ENCODE measurements at places on chromosomes 3 and 15.

GRCh38 chr15:98735895-98736617 lies 87.7 kb downstream of the IGF1R start:
- DNase-seq = no peak

- DNase-seq = no peak
These were observed 242.1 kb downstream of the NSUN3 start for GRCh38 chr3:94304954-94305353.

GRCh38 chr3:185210621-185211142 lies 43.2 kb downstream of the EHHADH start:
- DNase-seq = no peak

DNA sequence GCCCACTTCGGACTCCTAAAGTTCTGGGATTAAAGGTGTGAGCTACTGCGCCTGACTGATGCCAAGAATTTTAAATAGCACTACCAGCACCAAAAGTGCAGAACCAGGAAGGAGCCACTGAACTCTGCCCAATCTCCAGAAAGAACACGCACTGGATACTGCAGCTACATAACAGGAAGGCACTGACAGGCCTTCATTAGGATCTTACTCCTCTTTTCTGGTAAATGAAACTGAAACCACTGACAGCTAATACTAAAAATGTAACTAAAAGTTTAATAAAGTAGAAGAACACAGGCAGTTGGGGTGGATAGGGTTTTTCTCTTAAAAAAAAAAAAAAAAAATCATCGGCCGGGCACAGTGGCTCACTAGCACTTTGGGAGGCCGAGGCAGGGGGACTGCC lies 74.1 kb upstream of the CHRM5 start:
- no peak for DNase-seq

GRCh38 chr3:112811917-112812660 lies 34.6 kb downstream of the CD200R1L start:
- DNase-seq = no peak

DNA sequence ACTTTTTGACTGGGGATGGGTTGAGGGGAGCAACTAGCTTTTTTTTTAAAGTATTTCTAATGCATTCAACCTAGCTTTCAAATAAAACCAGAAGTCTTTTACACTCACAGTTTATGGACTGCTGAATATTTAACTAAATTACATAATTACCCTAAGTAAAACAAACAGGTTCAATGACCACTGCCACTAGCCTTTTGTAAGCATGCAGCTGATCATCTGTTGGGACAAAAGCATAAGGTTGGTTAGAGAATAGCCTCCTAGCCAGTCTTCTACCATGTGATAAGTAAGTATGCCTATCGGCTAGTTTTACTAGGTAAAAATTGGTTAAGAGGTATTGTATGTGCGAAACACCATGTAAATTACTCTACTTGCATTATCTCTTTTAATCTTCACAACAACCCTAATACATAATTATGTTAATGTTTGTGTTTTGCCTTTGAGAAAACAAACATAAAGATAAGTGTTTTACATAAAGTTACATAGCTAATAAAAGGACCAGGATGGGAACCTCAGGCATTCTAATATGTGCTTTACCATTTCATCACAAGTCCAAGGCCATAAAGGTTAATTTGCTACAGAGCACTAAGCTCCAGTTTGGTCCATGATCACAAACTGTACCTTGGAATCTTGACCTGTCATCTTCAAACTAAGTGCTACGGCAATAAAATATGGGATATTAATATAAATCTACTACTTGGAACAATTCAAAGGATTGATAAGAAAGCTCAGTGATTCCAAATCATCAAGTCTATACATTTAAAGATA lies 13.2 kb downstream of the PFN2 start:
- no peak for DNase-seq

DNA sequence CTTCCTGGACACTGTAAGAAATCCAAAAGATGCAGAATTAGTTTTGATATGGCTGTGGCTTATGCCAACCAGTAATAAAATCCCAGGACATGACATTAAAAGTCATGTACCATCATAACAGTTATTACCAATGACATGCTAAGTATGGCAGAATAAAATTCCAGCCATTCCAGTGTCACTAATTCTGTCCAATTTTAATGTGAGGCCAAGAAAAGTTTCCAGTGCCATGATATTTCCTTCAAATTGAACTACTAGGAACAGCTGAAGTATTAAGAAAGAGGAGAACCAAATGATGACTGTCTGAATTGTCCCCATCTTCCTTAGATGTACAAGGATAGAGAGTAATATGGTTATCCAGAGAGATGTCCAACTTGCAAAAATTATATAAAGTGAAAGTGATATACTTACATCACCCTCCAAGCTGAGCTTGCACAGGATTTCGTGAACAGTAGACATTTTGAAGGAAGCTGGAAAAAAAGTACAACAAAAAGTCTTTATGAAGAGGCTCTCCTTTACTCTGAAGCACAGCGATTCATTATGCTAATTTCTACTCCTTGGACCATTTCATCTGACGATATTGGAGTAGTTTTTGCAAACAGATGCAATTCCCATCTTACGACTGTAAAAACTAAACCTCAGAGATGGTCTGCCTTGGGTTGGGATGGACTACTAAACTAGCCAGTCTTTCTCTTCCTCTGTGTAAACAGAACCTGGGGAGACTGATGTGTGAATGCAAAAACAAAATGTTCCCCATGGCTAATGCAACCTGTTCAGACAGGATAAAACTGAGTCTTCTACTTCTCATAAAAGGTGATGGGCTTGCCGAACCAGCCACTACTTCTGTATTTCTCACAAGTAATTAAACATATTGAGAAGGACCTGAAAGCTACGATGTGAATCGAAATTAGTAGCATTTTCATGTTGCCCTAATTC lies 11.9 kb downstream of the ANXA2 start:
- DNase-seq = no peak

DNA sequence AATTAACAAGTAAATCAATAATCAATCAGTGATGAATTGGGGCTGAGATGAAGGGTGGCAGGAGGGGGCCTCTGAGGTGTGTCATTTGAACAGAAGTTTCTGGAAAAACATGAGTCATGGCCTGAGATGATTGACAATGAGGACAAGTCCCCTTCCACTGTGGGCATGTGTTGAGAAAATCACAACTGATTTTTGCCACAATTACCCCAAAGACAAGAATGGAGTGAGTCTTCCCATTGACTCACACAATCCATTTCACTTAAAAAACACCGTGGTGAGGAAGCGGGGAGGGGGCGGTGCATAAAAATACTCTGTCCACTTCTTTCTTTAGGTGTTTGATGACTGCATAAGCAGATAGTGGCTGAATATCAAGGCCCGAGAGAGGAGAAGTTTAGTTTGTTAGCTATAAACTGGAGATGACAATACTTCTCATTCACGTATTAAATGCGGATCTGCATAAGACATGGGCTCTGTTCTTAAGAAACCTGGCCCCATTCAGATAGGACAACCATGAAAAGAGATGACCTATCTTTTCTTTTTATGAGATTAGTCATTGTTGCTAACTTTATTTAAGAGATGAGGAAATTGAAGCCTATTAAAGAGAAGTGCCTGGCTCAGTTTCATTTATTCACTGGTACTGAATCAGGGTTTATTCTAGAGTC lies 34.7 kb downstream of the SHC4 start:
- DNase-seq = no peak

DNA sequence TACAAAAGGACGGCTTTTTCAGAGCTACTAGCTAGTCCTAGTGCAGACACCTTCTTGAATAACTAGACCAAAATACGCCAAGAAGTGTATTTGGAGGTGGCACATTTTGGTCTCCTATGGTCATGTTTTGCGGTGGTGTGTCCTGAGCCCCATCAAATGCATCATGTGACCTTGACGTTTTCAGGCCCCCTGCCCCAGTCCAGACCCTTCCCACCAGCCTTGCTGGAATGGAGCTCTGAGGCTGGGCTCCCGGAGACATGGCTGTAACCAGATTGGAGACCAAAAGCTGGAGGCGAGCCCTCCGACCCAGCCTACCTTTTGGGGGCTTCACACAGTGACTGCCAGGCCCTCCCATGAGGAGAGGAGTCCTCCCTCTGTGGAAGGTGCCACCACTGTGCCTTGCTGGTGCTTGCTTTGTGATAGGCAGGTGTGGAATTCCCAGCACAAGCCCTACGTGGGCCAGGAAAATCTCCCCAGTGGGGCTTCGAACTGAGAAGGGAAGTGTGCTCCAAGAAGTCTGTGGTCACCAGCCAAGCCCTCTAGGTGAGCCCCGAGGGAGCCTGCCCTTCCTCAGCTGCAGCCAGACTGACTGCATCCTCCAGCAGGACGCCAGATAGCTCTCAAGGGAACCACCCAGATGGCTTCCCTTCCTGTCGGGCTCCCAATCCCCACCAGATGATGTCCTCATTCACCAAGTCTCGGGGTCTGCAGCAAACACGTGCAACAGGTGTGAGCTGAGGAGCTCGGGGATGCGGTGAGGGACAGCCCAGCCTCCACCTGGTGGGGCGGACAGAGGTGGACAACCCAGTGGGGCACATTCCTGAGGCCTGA lies 126.2 kb downstream of the ASB7 start:
- DNase-seq = no peak

DNA sequence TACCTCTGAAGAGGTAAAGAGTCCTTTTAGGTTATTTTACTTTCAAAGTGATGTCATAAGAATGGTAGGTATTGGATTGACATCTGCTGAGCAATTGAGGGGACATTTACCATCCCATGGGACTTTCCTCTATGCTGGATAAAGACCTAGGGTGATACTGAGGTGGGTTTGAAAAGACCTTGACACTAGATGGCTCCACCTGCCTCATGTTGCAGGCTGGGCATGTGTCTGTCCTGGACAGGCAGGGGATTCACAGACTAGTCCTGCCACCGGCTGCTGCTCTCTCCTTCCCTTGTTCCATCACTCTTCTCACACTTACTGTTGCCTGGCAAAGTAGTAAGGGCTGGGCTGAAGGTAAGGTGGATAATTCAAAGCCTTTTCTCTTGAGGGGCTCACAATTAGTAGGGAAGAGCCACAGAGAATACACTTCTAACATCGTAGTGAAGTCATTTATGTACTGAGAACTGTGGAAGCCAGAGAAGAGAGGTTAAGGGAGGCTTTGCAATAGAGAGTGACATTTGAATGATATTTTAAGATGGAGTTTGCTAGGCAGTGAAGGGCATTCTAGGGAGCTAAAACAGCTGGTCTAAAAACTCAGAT lies 27.7 kb downstream of the TRAK1 start:
- no peak for DNase-seq

- DNase-seq = no peak
These were observed 106.4 kb upstream of the RPL32 start for GRCh38 chr3:12947504-12948369.

GRCh38 chr3:30505866-30506520 lies 100.4 kb upstream of the TGFBR2 start:
- DNase-seq = no peak

DNA sequence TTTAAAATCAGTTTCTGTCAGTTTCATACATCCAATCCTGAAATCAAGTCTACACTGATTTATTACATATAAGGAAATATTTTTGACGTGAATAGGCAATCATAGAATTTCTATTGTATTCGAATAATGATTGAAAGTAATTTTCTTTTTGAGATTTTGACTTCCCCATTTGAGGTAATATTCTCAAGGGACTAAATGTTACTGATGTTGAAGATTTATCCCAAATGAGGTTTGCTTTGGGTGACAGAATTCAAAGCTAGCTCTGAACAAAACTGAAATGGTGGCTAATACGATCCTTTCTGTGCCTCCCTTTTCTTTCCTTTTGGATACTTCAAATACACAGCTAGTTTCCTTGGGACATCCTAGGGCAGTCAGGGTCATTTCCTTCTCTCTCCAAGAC lies 12.9 kb upstream of the CNBP start:
- DNase-seq = no peak

- DNase-seq = no peak
These were observed 513.7 kb upstream of the EPHA6 start for GRCh38 chr3:96300743-96301142.

DNA sequence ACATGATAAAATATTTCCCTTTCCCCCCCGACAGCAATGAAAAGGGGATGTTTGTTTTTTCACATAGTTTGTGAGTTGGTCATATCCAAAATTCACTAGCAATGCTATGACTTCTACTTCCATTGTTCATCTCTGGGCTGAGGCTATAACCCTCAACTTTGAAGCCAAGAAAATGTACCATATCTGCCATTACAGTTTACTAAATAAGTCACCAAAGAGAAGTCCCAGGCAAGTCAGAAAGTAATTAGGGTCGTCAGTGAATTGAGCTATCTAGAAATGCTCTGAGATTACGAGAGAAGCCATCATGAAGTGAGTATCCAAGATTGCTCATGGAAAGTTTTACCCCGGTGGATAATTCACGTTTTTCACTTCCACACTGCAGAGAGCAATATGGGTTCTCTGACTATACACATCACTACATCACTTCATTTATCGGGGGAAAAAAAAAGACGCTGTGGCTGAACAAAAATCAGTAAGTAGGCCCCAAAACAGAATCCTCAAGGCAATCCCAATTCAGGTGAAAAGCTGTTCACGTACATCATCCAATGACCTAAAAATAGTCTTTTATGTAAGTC lies 1.4 kb downstream of the PEAK1 start:
- no peak for DNase-seq

- no peak for DNase-seq
These were observed 1.3 kb upstream of the MASP1 start for GRCh38 chr3:187292631-187293515.

GRCh38 chr3:33233884-33234283 lies 15.3 kb upstream of the SUSD5 start:
- no peak for DNase-seq

- DNase-seq = no peak
These were observed 8.0 kb upstream of the THRB start for GRCh38 chr3:24502690-24503089.

- DNase-seq = no peak
These were observed 21.9 kb downstream of the TNK2 start for GRCh38 chr3:195886181-195887141.

GRCh38 chr15:96733721-96734120 lies 403.2 kb downstream of the NR2F2 start:
- DNase-seq = no peak

- DNase-seq = no peak
These were observed 353.2 kb upstream of the PROK2 start for GRCh38 chr3:72137865-72138861.

DNA sequence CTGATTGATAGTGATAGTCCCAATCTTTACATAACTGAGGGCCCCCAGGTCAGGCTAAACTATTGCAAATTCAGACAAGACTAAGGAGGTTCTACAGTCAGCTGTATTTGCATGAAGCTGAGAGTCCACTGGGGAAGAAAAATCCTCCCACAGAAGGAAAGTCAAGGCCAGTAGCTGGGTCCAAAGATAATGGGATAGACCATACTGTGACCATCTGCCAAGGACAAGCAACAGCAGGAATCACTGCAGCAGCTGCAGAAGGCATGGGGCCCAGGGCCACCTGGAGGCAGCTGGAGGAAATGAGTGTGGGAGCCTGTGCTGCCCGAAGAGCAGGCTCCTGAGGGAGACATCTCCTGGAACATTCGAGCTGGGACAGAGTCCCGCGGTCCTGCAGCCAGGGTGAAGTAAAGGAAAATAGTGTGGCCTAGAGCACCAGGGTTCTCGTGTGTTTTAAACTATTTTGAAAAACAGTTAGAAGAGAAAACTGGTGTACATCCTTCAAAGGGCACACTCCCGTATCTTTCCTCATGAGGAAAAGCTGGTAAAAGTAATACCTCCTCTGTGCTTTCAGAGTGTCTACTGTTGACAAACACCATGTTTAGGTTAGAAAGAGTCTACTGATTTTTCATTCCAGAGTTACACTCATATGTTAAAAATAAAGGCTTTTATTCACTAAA lies 13.2 kb upstream of the TMEM212 start:
- DNase-seq = no peak
